ENCODE measurements at places on chromosomes 16 and 17.
A peak's percentile ranks its signal among the peaks of the same experiment; 100 is the strongest.

DNA sequence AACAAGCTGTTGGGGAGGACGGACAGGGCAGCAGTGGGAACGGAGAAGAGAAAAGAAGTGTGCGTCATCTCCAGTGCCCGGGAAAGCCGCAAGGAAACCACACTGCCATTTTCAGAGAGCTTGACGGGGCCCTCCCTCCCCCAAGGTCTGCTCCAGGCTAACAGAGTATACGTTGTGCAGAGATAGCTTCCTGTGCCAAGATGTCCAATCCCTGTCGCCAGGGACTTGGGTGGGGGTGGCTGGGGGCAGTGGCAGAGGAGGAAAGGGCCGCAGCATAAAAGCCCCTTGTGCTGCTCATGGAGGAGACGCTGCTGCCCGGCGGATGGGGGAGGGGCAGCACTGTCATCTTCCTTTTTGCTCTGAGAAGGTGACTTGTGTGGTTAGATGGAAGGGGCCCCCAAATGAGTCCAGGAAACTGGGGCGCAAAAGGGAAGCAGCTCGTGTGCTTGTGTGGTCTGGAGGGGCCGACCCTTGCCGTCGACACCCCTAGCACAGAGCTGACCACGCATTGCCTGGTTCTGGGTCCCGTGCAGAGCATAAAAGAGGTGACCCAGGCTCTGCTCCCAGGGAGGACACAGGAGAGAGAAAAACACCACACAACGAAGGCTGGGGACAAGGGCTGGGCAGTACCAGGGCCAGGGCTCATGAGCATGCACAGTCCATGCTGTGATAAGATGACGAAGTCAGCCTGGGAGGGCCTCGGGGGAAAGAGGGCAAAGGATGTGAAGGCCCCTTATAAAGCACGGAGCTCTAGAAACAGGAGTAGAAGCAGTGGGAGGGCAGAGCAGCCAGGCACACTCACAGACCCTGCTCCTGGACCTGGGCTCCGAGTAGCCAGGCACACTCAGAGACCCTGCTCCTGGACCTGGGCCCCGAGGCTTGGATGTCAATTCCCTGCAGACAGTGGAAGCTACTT lies 372.7 kb downstream of the SLC39A11 start:
- DNase-seq = peak; percentile 73

GRCh38 chr16:77208382-77208781 lies 9.2 kb downstream of the SYCE1L start:
- no peak for DNase-seq

DNA sequence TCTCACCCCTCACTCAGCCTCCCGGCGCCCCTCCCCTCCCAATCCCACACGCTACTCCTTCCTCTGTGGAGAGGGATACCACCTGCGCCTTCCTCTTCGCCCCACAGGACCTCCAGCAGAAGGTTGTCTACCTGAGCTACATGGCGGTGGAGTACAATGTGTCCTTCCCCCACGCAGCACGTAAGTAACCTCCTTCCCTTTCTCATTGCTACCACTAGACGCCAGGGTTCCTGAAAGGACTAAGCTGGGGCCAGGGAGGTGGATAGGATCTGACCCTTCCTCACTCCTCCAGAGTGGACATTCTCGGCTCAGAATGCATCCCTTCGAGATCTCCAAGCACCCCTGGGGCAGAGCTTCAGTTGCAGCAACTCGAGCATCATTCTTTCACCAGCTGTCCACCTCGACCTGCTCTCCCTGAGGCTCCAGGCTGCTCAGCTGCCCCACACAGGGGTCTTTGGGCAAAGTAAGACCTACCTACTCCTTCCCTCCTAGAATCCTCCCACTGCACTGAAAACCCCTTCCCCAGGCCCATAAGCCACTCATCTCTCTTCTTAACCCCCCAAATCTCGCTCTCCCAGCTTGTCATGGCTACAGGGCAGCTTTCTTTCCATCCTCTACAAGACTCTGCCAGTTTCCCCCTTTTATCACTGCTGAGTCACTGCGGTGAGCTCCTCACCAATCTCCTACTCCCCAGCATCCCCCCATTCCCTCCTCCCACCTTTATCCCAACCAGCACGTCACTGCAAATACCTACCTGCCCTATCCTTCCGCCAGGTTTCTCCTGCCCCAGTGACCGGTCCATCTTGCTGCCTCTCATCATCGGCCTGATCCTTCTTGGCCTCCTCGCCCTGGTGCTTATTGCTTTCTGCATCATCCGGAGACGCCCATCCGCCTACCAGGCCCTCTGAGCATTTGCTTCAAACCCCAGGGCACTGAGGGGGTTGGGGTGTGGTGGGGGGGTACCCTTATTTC lies 1.5 kb downstream of the CD68 start:
- no peak for DNase-seq

DNA sequence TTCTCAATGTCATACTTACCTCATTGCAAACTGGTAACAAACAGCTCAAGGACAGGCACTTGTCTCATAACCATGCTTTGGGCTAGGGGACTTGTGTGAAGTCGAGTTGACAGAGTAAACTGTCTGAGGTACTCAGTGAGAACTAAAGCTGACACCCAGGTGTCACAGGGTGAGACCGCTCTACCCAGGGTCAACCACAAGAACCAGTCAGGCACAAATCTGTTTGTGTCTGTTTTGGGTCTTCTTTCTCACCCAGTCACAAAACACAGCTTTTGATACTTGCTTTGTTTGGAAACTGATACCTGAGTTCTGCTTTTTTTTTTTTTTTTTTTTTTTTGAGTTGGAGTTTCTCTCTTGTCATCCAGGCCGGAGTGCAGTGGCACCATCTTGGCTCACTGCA lies 161.1 kb downstream of the STX8 start:
- no peak for DNase-seq

DNA sequence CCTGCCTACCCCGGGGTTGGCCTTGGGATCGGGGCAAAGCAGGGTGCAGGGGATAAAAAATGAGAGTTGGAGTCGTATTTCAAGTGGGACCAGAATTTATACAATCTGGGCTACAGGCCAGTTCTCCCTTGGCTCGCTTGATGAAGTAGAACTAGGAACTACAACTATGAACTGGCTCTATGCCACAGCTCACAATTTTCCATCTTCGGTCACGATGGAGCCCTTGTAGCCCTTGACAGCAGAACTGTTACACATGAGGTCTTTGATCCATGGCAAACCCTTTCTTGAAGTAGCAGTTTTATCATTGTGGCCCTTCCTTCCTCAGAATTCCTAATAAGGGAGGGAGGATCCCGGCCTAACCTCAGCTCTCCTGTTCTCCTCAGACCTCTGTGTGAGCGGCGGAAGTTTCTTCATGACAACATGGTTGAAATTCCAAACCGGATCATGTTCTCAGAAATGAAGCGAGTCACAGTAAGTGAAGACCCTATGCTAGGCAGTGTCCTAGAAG lies 17.1 kb downstream of the LIG3 start:
- no peak for DNase-seq

DNA sequence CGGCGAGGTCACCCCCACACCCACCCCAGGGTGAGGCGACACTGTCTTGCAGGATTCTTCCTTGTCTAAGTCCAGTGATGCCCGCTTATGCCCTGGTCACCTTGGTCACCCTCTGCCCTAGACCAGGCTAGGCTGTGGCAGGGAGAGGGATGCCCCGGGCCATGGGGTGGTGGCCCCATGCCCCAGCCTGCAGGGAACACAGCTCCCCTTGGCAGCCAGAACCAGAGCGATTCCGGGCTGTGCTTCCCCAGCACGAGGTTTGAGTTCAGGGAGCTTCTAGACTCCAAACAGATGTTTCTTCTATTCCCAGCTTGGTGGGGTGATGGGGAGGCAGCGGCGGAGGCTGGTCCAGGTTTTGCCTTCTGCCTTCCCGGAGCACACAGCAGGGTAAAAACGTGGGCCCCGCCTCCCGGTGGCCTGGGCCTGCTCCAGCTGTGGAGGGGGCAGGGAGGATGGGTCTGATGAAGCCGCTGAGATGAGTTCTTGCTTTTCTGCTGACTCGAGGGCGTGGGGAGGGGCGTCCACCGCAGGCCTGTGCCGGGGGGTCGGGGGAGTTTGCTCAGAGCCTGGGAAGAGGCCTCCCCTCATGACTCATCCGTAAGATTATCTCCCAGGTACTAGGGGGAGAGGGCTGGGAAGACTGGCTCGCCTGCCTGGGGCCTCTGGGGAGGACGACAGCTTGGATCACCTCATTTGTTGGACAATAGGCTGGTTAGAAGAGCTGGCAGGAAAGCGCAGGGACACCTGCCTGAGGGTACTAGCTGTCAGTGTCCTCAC lies 15.4 kb downstream of the SMTNL2 start:
- DNase-seq = no peak

DNA sequence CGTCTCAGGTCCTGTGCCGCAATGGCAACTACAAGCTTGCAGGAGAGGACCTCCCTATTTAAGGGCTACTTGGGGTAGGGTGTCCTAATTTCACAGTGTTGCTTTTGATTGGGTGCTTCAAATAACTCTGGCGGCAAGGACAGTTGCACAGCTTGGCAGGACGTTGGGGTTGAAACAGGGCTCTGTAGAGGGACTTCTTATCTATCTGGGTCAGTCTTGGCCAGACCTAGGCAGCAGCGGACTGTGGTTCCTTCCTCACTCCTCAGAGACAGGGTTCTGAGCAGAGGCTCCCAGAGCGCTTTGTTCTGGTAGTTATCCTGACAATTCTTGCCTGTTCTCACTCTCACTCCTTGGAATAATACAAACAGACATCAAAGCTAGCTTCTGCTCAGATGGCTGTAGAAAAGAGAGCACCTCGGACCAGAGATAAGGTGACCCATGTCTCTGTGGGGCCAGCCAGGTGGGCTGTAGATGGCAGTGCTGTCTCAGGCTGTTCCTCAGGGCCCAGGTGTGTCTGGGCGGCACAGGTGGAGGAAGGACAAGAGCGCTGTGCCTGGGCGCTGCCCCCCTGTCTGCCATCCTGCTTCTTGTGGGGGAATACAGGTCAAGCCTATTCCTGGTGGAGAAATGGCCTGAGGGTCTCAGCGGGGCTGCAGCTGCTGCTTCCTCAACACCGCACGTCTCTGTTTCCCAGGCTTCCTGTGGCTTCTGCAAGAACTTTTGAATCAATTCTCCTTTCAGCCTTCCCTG lies 61.0 kb downstream of the PLD6 start:
- DNase-seq = no peak

DNA sequence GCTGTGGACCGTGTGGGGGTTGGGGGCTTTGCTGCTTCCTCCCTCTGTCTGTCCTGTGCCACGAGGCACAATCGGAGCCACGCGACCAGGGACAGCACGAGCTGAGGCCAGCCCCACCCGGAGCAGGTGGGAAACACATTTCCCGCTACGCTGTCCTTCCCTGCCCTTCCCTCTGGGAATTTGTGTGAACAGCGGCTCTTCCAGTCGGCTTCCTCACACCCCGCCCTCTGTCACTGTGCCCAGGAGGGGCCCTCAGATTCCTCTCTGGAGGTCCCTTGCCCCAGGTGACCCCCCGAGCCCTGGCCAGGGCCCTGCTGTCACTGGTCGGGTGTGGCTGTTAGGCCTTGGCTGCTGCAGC lies 19.6 kb downstream of the SPIRE2 start:
- DNase-seq = no peak

DNA sequence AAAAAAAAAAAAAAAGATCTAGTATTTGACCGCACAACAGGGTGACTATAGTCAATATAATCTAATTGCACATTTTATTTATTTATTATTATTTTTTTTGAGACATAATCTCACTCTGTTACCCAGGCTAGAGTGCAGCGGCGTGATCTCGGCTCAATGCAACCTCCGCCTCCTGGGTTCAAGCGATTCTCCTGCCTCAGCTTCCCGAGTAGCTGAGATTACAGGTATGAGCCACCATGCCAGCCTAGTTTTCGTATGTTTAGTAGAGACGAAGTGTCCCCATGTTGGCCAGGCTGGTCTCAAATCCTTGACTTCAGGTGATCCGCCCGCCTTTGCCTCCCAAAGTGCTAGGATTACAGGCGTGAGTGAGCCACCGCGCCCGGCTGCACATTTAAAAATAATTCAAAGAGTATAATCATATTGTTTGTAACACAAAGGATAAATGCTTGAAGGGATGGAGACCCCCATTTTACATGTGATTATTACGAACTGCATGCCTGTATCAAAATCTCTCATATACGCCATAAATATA lies 794 bp downstream of the ANKS3 start:
- no peak for DNase-seq

- no peak for DNase-seq
Observed at GRCh38 chr17:69144331-69145255, 2.9 kb upstream of the ABCA6 start.

DNA sequence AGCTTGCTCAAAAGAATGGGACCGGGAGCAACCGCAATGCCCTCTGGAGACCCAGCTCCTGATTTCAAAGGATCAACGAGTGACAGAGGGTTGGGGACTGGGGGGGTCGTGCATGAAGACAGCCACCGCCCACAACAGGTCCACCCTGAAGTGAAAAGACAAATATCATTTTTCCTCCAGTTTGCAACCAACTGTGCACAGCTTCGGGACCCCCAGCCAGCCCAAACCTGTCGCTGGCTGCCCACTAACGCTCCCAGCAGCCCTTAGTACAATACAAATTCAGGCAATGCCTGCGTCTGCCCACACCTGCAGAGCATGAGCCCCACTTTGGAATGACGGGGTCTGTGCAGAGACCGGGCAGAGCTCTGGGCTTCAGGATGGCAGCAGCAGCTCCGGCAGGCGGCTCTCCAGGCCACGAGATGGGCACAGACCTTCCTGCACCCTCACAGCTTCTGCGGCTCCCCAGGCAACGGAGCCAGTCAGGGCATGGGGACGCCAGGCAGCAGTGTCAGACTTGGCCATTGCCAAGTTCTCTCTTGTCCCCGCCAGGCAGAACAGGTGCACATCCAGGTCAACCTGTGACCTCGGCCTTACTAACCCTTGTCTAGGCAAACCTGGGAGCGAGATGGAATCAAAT lies 60.1 kb downstream of the TBC1D16 start:
- DNase-seq = no peak

GRCh38 chr16:66274335-66275110 lies 92.0 kb upstream of the CDH5 start:
- no peak for DNase-seq

- no peak for DNase-seq
Observed at GRCh38 chr17:74836191-74836590, 23.5 kb downstream of the GRIN2C start.

GRCh38 chr17:8153957-8154607 lies 1.9 kb upstream of the PER1 start:
- DNase-seq = peak; percentile 92

GRCh38 chr17:66637491-66637890 lies 197.4 kb upstream of the CACNG5 start:
- no peak for DNase-seq

DNA sequence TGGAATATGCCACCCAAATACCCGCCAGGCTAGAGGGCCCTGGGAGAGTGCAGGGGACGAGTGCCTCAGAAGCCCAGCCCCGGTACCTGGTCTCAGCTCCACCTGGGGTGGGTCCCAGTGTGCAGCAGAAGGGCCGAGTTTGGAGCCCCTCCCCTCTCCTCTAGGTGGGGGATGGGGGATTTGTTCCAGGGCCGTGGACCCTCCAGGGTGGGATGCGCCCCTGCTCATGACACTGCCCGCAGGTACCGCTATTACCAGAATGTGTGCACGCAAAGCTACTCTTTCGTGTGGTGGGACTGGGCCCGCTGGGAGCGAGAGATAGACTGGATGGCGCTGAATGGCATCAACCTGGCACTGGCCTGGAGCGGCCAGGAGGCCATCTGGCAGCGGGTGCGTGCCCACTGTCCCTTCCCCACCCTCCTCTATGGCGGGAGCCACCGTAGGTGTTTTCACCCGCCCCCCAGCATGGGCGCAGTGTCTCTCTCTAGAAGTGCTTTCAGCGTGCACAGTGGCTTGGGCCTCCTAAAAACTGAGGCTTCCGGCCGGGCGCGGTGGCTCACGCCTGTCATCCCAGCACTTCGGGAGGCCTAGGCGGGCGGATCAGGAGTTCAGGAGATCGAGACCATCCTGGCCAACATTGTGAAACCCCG lies 1.2 kb downstream of the NAGLU start:
- no peak for DNase-seq

GRCh38 chr17:80970762-80971703 lies 20.6 kb upstream of the CHMP6 start:
- no peak for DNase-seq

Measured in stimulated activated CD4-positive, alpha-beta T cell treated with anti-CD3 and anti-CD28 coated beads, Interleukin-15, amount 100 ng/mL, for 24 hours (primary cell).